ENCODE measurements at places on chromosomes 1 and 21.

- DNase-seq, result no peak
Measured at GRCh38 chr1:147771226-147772125, 11.1 kb upstream of the GJA5 start.

- no peak for DNase-seq
Measured at GRCh38 chr1:245188403-245188802, 33.6 kb downstream of the KIF26B start.

- no peak for DNase-seq
Measured at GRCh38 chr21:45413922-45414321, 9.0 kb downstream of the COL18A1 start.

DNA sequence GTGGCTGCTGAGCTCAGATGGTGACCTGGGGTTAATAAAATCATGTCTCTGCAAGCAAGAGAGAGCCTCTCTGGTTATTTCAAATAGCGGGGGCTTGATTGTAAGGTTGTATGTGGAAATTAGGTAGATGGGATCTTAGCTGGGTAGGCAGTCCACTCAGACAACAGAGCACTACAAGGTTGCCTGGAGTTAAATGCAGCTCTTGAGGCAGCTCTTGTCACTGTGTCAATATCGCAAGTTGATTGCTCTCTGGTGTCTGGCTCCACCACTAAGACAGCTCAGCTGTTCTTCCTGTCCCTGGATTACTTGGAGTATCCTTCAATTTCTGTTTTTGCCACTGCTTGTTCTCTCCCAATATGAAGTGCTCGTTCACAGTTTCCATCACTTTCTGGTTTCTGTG, 93.8 kb downstream of the C21orf91 start:
- DNase-seq, result no peak

- peak; percentile 92 for DNase-seq
Measured at GRCh38 chr1:178093494-178093950, 382 bp upstream of the RASAL2 start.

DNA sequence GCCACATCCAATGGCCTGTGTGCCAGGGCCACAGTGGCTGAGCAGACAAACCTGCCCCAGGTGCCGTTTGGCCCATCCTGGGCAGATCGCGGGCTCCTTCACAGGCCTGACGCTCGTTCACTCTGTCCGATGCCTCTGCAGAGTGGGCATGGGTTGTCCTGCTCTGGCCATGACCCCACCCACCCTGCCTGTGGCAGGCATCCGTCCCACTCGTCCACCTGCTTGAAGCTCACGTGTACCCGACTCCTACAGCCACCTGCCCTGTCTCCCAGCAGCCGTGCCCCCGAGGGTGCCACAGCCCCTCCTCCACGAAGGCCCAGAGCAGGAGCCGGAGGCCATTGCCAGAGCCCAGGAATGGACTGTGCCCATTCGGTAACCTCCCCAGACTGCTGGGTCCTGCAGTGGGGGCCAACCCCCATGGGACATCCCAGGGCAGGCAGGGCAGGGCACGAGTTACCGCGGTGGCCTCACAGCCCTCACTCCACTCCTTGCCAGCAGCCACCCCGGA, 41.9 kb downstream of the TRIM11 start:
- no peak for DNase-seq

GRCh38 chr1:161706482-161707347, at the start of gene FCRLA:
TSS of gene FCRLA (plus strand) at chr1:161707229. CDS start at chr1:161707265, 36 bp downstream.
- no peak for DNase-seq

DNA sequence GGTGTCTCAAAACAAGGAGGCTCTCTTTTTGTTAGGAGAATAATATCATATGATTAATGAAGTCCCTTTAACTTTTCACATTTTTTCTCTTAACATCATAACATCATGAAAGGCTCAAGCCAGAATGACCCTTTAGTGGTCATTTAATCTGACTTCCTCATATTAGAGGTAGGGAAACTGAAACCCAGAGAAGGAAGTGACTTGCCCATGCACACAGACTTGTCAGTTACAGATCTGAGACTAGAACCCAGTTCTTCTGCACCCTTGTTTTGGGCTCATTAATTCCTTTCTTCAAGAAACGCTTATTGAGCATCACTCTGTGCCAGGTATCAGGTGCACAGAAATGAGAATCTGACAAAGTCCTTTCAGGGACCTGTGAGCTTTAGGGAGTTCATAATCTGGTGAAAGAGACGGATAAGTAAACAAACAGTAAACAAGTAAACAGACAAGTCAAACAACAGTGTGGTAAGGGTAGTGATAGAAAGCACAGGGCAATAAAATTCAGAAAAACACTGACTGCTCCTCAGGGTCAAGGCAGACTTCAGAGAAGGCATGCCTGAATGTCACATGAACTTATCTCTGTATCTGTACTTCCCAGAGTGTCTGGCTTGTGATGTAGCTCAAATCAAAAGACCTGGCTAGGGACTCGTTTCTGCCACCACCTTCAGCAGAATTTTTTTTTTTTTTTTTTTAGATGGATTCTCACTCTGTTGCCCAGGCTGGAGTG, 38.3 kb upstream of the OSBPL9 start:
- DNase-seq, result no peak

GRCh38 chr1:6918186-6918924, 133.1 kb downstream of the CAMTA1 start:
- no peak for DNase-seq

DNA sequence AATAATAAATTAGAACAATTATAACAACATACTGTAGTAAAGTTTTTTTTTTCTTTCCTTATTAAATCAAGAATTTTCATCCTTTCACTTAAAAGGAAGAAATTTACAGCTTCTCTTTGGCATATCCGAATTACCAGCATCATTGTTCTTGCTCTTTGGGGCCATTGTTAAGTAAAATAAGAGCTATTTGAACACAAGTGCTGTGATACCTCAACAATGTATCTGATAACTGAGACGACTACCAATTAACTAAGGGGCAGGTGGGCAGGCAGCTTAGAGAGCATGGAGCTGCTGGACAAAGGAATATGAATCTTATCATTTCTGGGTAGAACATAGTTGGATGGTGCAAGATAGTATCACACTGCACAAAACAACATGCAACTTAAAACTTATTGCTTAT, 719.9 kb upstream of the TMPRSS15 start:
- DNase-seq, result no peak
